ENCODE measurements at places on chromosomes 11 and 22.

GRCh38 chr11:32033491-32033890, 57.4 kb upstream of the RCN1 start:
- no peak for DNase-seq

DNA sequence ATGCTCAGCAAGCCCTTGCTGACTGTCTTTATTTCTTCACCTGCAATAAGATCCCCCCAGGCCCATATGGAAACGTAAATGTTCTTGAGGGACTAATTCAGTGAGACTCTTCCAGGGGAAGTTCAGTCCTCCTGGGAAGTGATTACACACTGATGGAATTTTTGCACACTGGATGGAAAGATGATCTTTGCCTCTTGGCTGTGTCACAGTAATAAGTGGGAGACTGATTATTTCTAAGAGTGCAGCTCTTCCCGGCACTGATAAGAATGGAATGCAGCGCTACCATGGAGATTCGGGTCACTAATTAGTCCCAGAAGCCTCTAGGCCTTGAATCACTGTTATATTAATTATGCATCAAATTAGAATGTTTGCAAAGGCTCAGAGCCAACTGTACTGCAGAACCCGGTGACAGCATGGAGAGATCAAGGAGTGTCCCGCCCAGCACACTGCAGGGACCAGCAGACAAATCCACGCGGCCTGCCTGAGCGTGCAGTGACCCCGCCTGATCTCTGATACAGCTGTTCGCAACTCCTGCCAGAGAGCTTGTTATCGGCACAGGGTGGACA, 178.3 kb downstream of the SNX19 start:
- no peak for DNase-seq

- no peak for DNase-seq
These were observed 9.7 kb downstream of the SRSF8 start for GRCh38 chr11:95076416-95076815.

- peak; percentile 67 for DNase-seq
These were observed 79.8 kb upstream of the NCAM1 start for GRCh38 chr11:112881461-112881860.

DNA sequence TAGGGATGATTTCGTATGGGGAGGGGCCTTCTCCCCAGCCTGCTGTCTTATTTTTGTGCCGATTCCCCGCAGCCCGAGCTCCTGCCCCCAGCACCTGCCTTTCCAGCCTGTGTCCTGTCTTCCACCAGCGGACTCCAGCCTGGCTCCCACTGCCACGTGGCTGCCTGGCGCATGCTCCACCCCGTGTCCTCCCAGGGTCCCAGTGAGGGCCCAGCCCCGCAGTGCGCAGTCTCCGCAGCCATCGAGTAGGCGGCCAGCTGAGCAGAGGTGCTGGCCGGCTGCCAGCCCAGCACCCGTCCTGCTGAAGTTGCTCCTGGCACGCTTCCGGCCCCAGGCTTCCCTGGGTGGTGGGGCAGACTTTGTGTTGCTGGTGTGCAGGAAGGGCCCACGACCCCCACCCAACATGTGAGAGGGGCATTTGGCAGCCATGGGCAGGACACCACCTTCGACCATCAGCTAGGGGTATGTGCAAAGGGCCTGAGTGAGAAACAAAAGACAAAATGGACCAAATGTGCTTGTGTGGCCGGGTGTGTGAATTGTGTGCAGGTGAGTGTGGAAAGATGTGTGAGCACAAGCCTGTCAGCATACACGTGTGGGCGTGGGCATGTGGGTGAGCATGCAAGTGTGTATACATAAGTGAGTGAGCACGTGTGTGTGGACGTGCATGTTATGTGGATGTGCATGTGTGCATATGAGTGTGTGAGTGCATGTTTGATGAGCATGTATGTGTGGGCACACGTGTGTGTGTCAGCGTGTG, 55.9 kb downstream of the RTN4R start:
- peak; percentile 39 for DNase-seq

DNA sequence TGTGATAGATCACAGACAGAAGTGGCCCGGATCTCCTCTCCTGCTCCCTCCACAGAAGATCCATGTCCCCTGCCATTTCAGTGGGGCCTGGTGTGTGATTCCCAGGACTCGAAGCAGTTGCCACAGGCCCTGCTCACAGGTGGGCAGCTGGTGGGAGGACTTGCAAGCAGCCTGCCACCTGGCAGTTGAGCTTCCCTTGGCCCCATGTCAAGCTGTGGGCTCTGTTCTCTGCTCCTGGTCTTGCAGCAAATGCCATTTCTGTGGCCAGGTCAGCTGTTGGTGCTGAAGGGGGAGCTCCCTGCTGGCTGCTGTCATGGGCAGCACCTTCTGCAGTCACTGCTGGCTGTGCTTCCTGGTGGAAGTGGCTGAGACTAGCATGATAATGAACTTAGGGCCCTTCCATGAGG, 59.1 kb upstream of the SLC22A12 start:
- DNase-seq: no peak

GRCh38 chr11:12174128-12174476, 63.7 kb downstream of the MICAL2 start:
- no peak for DNase-seq

DNA sequence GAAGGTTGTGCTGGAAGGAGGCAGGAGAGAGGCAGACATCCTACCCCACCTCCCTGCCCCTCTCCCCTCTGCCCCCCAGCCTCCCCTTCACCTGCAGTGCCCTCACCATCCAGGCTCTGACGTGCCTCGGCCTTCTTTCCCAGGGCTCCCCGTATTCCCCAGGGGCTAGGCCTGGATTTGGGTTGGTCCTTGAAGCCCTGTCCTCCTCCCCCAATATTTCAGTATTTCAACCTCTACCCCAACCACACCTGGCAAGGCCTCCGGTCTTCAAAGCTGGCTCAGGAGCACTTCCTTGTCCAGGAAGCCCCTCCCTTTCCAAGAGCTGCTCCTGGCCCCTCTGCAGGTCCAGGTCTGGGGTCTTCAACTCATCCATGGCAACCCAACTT, 8.6 kb upstream of the PDE2A start:
- no peak for DNase-seq

DNA sequence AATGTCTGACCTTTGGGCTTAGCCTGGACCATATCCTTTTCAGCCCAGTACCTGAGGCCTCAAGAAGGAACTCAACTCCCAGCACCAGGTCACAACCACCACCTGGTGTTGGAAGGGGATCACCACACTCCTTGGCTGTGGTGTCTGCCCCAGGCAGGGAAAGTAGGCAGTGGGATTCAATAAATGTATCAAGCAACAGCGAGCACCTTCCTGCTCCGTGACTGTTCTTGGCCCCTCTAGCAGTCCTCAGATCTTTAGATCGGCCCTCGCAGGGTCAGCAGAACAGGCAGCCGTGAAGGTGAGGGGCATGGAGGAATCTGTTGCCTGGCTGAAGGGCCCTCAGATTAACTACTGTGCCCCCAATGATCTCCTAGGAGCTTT, 15.9 kb downstream of the ARFGAP2 start:
- no peak for DNase-seq

DNA sequence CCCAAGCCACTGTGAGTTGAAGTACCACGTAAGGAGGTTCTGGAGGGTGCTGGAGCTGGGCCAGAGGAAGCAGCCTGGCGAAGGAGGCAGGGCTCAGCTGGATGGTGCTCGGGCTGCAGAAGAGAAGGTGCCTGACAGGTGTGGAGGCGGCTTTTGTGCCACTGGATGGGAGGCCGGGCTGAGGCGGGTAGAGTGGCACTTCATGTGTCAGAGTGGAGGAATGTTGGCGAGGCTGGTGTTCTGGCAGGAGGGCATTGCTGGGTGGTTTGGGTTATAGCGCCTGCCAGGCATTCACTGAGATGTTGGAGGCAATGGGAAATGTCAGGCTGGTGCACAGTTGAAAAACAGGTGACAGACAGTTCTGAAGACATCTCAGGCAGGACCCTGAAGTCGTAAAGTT, 24.2 kb downstream of the UBE2L3 start:
- no peak for DNase-seq

DNA sequence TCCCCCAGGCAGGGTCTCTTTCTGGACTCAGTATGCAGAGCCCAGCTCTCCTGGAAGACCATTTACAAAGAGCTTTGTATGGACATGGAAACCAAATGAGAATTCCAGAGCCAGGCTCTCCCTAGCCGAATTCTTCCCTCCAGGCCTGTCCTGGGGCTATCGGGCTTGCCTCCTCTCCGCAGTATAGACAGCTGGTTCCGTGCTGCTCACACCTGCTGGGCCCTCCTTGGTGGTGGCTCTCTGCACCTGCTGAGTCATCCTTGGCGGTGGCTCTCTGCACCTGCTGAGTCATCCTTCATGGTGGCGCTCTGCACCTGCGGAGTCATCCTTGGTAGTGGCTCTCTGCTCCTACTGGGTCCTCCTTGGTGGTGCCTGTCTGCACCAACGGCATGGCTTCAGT, 743.5 kb downstream of the BRD1 start:
- no peak for DNase-seq

- DNase-seq: no peak
These were observed 32.5 kb upstream of the LARGE1 start for GRCh38 chr22:33952776-33953175.

DNA sequence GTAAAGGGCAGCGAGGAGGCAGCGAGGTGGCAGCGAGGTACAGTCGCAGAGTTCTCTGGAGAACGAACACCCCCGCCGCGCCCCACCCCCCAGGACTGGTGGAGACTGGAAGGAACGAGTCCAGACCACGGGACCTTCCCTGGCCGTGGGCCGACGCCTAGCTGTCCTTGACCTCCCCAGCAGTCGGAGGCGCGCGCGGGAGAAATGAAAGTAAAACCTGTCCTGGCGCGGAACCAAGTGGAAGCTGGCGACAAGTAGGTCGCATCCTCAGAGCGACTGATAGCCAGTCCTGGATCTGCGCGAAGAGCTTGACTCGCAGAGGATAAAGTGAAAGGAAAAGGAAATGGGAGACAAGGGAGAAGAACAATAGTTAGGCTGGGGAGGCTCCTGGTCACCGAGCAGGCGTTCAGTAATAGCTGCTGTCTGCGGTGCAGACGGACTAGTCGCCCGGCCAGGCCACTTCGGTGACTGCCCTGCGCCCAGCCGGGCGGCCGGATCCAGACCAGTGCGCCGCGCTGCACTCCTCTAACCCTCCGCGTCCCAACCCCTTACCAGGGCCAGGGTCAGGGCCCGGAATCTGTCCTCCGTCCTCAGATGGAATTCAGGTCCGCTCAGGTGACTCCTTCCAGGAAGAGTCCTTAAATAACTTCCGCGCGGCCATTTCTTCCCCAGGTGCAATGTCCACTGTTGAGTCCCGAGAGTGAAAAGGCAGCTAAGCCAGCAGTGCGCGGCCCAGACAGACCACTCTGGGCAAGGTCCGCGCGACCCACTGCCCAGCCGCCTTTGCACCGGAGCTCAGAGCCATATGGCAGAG, 1.9 kb upstream of the ADM start:
- no peak for DNase-seq

GRCh38 chr11:30342736-30343166, 19.8 kb downstream of the ARL14EP start:
- no peak for DNase-seq

- DNase-seq: no peak
These were observed 7.8 kb upstream of the GTSE1 start for GRCh38 chr22:46288846-46289243.

GRCh38 chr11:87286338-87286737, 248.6 kb downstream of the TMEM135 start:
- no peak for DNase-seq

DNA sequence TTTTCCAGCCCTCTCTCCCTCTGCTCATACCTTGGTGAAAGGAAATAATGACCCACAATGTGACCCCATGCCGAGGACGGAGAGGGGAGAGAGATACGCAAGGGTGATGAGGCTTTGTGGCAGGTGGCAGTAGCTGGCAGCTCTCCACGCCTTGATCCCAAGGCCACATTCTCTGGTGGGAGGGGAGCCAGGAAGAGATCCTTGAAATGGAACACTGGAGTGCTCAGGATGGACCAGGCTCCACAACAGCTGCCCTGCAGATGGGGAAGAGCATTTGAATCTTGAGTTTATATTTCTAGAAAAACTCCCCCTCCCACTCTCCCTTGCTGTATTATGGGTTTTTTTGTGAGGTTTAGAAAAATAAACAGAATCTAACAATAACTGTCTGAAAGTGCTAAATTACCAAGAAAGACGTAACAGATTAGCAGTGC, 61.6 kb upstream of the CDON start:
- DNase-seq: peak; percentile 24

GRCh38 chr11:133541021-133541719, 8.9 kb upstream of the OPCML start:
- no peak for DNase-seq

DNA sequence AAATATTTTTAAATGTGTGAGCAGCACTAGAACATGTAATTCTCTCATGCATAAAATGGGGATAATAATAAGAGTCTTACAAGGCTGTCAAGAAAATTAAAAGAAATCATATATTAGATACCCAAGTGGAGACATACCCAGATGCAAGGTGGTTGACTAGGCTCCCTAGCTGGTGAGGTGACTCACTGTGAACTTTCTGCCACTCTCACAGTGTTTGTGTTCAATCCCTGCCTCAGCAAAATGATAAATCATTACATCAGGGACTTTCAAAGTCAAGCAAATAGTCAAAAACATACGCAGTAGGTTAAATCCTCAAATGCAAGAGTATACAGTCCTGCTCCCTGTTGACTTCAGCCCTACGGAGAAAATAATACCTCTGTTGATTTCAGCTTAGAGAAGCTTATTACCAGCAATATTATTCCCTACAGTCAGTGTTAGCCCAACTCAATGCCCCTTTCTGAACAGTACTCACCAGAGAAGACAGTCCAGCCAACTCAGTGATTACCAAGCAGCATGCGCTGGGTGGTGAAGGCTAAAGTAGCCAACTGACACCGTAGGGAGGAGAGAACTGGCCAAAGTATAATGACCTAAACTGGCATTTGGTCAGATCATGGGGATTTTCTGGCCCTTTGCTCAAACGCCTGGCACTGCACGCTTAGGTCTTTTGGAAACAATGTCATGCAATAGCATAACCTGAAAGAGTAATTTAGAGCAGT, 73.1 kb upstream of the BARX2 start:
- no peak for DNase-seq

- no peak for DNase-seq
These were observed 298.4 kb upstream of the MTNR1B start for GRCh38 chr11:92671081-92671480.

DNA sequence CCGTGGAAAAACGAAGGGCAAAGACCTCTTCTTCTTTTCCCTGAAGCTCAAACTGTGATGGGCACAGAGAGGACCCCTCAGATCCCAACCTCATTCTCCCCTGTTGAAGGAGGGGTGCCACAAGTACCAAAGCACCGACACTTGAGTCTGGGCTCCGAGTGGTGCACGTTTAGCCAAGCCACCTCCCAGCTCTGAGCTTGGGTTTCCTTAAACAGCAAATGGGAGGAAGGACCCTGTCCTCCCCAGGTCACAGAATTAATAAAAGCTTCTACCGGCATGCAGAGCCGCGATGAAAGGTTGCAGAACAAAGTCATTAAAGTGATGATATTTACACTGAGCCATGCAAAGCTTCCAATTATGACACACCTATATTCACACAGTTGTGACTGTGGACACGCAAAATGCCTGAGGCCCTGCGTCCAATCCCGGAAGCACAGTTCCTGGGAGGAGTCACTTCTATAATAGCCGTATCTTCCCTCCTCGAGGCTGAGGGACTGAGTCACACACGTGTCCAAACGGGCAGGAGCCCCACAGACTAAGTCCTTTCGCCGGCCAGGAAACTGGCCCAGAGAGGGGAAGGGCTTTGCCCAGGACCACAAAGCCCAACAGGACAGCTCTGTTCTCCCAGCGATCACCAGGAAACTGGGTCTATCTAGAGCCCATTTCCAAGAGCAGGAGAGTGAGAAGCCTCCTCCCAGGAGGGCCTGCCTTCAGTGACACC, 922 bp upstream of the CSNK1E start:
- no peak for DNase-seq
